Stimulated activated CD4-positive, alpha-beta T cell treated with anti-CD3 and anti-CD28 coated beads, Interleukin-12 subunit alpha, Interleukin-12 subunit beta, amount 100 ng/mL, for 48 hours (primary cell): ENCODE measurements at places on chromosomes 2 and 18.

- no peak for DNase-seq
These were observed 807 bp downstream of the PELI1 start for GRCh38 chr2:64143169-64144056.

DNA sequence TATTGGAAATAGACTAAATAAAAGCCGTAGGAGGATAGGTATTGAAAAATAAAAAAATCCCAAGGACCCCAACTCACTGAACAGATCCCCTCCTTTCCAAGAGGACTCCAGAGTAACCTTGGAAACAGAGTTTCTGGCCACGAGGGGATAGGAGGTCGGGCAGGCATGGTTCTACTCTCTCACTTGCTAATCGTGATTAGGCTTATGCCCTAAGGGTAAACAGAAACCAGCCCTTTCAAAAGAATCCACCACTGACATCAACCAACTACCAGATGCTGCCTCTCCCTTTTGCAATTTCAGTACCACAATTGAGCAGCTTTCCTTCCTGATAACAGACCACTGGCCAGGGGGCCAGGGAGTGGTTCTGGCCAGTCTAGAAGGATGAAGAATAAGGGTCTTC is 477.8 kb downstream of the EIPR1 start:
- DNase-seq = no peak

GRCh38 chr2:229137066-229137465 is 134.0 kb downstream of the PID1 start:
- no peak for DNase-seq

DNA sequence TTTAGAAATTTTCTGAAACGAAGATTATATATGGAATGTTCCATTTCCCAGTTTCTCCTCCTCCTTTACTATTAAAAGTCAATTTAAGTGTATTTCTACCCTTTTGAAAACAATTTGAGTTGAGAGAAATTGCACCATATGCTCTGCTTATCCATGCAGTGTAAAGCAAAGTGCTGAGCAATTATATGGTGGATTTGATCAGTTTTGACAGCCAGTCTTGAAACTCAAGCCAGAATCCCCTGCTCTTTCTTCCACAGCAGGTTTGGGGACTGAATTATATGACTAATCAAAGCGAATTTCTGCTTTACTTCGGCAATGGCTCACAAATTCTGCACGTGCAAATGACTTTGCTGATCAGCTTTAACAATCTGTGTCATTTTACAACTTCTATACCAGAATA is 1183.6 kb downstream of the LRP1B start:
- no peak for DNase-seq

DNA sequence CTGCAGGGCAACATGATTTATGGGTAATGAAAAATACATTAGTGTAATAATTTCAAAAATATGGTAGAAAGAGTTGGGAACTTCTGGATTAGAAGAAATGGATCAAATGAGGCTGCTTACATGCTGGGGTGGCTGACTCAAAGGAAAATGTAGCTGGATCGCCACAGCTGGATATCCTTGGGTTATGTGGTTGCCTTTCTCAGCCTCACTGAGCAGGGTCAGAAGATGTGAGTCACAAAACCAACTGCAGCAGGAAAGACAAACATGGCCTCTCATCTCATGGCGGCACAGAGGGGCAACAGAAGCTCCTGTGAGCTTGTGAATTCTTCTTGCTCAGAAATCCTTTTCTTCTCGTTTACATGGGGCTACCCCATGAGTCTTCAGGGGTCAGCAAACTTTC is 317.1 kb upstream of the SPRED2 start:
- DNase-seq = no peak

- no peak for DNase-seq
These were observed 227.3 kb upstream of the RAB6C start for GRCh38 chr2:129752176-129752575.

- no peak for DNase-seq
These were observed 960.9 kb downstream of the SOCS6 start for GRCh38 chr18:71249791-71250190.

DNA sequence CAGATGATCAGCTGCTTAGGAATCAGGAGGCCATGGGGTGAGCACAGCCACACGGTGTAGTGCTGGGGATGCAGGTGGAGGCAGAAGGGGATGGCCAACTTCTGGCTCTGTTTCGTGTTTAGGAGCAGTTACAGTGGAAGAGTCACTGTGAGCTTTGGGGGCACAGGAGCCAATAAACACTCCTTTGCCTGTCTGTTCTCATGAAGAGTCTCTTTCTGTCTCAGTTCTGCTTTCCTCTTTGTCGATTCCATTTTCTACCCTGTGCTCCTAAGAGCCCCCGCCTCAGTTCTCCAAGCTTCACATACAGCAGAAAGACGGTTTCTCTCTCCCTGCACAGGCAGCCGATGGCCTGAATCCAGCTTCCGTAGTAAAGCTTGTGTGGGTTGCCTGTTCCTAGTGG is 21.0 kb upstream of the RRM2 start:
- no peak for DNase-seq

DNA sequence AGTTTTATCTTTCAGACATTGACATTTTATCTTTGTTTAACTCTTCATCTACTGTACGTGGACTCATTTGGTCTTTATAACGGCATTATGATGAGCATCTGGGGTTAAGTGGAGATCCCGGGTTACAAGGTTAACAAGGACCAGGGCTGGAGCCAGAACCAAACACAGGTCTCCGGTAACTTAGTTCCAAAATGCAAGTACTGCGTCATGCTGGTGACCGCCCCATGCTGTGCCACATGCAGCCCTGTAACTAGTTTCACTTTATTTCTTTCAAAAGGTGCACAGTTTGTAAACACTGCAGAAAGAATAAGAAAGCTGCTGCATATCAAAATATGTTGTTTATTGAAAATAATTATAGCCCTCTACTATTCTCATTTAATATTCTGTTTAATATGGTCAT is 3.1 kb downstream of the SLC5A7 start:
- DNase-seq = no peak

GRCh38 chr2:27033253-27033852 is 588 bp downstream of the TMEM214 start:
- DNase-seq = no peak
